Adrenal gland (tissue), 19 donors: ENCODE measurements at places on chromosomes 2 and 18. TPM values are rescaled to one million over a fixed set of nuclear protein-coding genes. Genes with fewer than 3 reads are reported as not detected.

ZNF512 gene
- 16.8 TPM for total RNA-seq

GNAL gene
- total RNA-seq: 2.2 TPM

LRRC30 gene
- total RNA-seq: not detected

MAPK4 gene
- total RNA-seq: 35.3 TPM

DNA sequence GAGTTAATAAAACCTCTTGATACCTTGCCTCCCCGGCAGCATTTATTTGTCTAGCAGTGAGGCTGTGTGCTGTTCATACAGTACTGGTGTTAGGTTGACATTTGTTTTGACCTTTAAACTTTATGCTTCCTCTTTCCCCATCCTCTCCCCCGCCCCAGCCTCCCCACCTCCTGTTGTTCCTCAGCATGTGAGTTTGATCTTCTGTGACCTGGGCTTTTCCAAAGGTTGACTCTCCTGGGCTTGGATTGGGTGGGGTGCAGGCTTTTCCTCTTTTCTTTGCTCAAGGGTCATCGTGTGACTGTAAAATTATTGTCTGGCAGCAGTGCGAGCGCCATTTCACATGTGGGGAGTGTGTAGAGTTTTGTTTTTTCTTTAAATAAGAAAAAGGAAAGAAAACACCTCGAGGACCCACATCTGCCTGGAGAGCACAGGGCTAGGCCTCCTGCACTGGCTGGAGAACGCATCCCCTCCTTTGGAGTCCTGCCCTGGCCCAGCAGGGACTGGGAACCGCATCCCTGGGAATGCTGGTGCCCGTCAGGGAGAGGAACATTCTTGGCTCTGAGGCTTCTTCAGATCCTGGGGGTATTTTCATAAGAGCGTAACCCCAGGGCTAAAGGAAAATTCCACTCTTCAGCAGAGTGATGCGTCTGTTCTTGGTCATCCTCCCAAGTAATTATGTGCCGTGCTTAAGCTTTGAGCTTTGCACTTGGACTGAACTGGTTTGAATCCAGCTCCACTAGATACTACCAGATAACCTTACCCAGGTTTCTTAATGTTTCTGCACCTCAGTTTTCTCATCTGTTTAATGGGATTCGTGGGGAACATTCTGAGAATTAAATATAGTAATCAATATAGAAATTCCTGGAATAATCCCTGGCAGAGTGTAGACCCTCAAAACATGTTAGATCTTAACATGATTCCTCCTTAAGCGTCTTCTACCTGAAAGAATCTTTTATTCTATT lies 91.5 kb downstream of the SETBP1 start:
- H3K27ac ChIP-seq: no peak overlapping the region
- no peak overlapping the region for H3K4me3 ChIP-seq
- no peak for DNase-seq
- no peaks in the 10 kb centered on the region for H3K27me3 ChIP-seq
- H3K36me3 ChIP-seq: no peaks in the 10 kb centered on the region

DNA sequence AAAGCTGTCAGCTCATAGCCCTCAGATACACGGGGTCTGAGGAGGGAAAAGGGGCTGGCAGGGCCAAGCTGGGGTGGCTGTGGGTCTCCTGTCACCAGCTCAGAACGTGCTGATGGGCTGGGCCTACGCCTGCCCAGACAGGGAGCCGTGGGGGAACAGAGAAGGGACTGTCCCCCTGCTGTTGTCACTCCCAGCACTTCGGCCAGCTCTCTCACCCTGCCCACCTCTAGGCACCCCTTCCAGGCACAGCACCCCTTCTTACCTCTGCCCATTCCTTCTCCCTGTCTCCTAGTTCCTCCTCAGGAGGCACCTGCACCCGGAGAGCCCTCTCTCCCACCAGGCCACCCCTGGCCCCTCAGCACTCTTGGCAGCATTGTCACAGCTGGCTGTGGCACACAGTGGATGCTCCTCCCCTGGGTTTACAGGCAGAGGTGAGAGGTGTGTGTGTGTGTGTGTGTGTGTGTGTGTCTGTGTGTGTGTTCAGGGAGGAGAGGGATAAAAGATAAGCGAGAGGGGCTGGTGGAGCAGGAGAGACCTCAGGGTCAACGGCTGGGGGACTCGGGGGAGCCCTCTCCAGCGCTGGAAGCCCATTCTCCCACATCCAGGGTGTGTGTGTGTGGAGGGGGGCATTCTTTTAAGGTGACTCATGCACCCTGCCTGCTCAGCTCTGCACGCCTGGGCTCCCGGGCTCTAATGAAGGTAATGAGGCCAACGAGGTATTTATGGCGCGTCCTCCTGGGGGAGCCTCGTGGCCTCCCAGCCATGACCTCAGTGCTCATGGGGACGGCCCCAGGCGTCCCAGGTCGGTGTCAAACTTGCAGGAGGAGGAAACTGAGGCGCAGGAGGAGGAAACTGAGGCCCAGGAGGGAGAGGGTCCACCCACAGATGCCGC lies 66.1 kb upstream of the SMAD7 start:
- H3K4me1 ChIP-seq: no peaks in the 10 kb centered on the region
- H3K27me3 ChIP-seq: no peaks in the 10 kb centered on the region
- DNase-seq: peak; percentile 25
- no peak overlapping the region for H3K27ac ChIP-seq
- no peaks in the 10 kb centered on the region for H3K36me3 ChIP-seq
- H3K4me3 ChIP-seq: no peak overlapping the region

DNA sequence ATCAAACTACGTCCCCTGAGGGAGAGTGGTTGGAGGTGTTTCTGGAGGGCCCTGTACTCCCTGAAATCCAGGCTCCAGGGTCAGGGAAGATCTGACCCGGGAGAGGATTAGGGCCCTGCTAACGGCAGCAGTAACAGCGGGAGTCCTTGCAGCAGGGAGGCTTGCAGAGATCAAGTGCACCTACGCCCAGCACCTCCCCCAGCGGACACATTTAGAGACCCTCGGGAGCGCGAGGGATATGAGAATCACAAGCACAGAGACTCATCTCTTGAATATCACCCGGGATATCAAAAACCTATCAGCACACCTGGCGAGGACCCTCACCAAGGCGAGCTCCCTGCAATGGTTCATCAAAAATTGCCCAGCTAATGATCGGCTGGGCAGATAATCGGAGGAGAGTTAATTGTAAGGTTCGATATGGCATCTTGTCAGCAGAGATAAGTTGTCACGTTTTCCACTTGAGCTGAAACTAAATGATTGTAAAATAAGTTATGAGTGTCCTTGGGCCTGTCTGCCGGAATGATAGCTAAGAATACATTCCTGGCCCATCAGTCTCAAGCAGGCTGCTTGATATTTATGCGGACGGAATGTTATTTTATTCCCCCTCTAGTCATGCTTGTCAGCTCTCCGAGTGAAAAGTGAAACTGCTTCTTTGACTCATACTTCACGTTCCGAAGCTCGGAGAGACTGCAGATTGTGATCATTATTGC lies 209.8 kb downstream of the GBX2 start:
- DNase-seq: no peak
- no peak overlapping the region for H3K4me3 ChIP-seq
- no peaks in the 10 kb centered on the region for H3K4me1 ChIP-seq
- no peaks in the 10 kb centered on the region for H3K27me3 ChIP-seq

DNA sequence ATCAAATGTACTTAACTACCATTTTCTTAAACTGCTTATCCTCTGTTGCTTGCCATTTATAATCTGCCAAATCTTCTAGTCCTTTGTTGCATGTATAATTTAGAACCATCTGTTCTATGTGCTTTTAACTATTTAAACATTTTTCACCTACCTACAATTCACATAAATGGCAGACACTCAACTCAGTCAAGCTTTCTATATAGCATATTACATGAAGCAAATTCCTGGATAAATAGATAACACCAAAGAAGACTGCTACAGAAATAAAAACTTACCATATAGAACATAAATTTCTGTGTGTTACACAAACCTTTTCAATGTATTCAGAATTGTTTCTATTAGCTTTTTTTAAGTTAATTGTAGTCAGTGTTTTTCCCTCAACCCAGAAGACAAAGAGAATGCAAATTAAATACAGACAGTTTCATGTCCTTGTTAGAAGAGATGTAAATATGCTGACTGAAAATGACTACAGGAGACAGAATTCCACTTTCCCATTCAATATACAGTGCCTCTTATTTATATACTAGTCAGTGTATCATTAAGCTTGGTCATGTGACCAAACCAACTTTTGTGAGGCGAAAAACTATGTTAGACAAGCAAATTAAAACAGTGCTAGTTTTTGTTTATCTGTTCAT lies 2.6 kb downstream of the BAZ2B start:
- peaks cover 7% of the 10 kb centered on the region for H3K4me1 ChIP-seq
- H3K36me3 ChIP-seq: no peaks in the 10 kb centered on the region
- H3K27me3 ChIP-seq: no peaks in the 10 kb centered on the region
- no peak for DNase-seq
- H3K4me3 ChIP-seq: no peak overlapping the region

- DNase-seq: no peak
- no peaks in the 10 kb centered on the region for H3K36me3 ChIP-seq
- H3K4me3 ChIP-seq: no peak overlapping the region
Observed at GRCh38 chr2:112144966-112145365, 6.8 kb downstream of the FBLN7 start.

DNA sequence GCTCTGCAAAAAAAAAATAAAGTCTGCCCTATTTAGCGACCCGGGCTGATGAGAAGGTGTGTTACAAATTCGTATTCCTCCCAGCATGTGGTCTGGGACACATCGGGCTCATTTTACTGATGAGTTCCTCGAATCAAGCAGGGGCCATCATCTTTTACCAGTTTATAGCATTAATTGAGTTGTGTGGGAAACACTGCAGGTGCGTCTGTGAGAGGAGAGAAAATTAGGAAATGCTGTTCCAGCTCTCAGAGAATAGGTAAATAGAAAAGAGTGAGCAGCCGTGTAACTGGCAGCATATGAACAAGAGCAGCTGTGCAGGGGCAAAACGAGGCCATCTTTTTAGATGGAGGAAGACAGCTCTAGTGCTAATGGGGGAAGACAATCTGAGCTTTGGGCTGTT lies 216.7 kb downstream of the SETBP1 start:
- no peaks in the 10 kb centered on the region for H3K36me3 ChIP-seq
- no peak for DNase-seq
- H3K4me3 ChIP-seq: no peak overlapping the region
- no peak overlapping the region for H3K27ac ChIP-seq

GRCh38 chr2:231563378-231563961 lies 29.2 kb upstream of the TEX44 start:
- H3K4me1 ChIP-seq: no peaks in the 10 kb centered on the region
- H3K36me3 ChIP-seq: no peaks in the 10 kb centered on the region
- H3K27me3 ChIP-seq: no peaks in the 10 kb centered on the region
- no peak overlapping the region for H3K4me3 ChIP-seq

GRCh38 chr2:150994076-150994475 lies 267.6 kb downstream of the RBM43 start:
- H3K36me3 ChIP-seq: no peaks in the 10 kb centered on the region
- H3K27me3 ChIP-seq: no peaks in the 10 kb centered on the region
- DNase-seq: no peak
- H3K27ac ChIP-seq: no peak overlapping the region
- H3K4me3 ChIP-seq: no peak overlapping the region

GRCh38 chr2:127961729-127962128 lies 66.1 kb downstream of the SAP130 start:
- H3K4me1 ChIP-seq: no peaks in the 10 kb centered on the region
- H3K27me3 ChIP-seq: no peaks in the 10 kb centered on the region
- no peak for DNase-seq
- H3K36me3 ChIP-seq: no peaks in the 10 kb centered on the region
- no peak overlapping the region for H3K27ac ChIP-seq

DNA sequence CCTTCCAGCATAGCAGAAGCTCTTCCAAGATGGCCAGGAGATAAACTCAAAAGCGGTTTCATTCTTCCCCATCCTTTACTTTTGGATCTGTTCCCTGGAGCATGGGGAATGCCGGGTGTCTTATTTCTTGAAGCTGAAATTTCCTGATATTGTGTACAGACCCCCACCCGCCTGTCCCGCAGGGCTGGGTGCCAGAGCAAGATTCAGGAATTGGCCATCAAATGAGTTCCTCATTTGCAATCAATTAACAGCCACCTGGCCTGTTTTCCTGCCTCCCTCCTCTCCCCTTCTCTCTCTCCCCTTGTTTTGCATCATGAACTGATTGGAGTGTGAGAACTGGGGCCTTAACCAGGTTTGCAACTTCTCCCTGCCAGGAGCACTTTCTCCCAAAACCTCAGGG lies 202.1 kb downstream of the SH3RF3 start:
- no peaks in the 10 kb centered on the region for H3K36me3 ChIP-seq
- no peaks in the 10 kb centered on the region for H3K27me3 ChIP-seq
- H3K4me3 ChIP-seq: no peak overlapping the region
- H3K27ac ChIP-seq: no peak overlapping the region
- no peak for DNase-seq
- H3K4me1 ChIP-seq: peaks cover 7% of the 10 kb centered on the region
